Stimulated activated CD8-positive, alpha-beta memory T cell treated with anti-CD3 and anti-CD28 coated beads, Interleukin-2, amount 100 ng/mL, for 48 hours (primary cell): ENCODE measurements at places on chromosomes 5 and 9.

GRCh38 chr9:27566118-27566517, 7.2 kb downstream of the C9orf72 start:
- no peak for DNase-seq

GRCh38 chr9:7813030-7813429, 13.5 kb upstream of the DMAC1 start:
- no peak for DNase-seq

DNA sequence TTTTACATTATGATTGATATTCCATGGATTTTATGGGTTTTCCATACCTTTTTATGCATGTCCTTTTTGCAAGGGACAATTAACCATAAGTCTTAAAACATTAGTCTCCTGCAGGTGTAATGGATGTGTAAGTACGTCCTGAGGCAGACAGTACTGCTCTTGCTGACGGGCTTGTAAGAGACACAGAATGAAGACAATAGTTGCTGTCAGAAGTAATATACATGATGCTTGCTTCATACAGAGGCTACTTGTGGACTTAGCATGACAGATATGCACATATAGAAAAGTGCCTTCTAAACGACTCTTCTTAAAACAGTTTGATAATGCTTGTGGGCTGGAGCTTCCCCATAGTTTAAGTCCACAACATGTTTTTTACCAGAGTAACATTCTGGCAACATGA, 182.7 kb downstream of the SPATA31D1 start:
- no peak for DNase-seq

DNA sequence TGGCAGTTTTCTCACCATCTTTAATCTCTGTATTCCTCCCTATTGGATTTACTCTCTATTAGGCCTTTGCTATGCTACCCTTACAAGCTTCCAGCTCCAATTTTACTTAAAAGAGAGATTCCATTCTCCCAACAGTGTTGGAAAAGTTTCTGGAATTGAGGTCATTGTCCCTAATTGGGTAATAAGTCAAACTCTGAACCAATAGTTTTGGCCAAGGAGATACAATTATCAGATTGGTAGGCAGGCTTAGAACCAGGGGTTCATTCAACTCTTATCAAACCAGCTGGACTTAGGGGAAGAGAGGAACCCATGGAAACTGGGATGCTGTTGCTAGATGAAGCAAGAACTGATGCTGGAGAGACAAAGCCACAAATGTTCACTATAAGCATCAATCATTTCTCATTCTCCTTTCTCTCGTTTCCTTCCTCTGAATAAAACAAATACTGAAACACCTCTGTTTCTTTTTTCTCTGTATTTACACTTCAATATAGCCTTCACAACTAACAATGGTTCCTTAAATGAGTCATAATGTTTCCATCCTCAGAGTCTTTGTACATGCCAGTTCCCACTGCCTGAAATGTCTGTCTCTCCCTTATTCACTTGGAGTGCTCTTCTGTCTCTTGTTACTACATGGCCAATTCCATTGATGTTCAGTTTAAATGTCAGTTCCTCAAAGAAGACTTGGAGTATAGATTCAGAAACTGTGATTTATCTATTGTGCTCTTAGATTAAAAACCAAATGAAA, 587.3 kb downstream of the GABRG2 start:
- DNase-seq, result no peak

DNA sequence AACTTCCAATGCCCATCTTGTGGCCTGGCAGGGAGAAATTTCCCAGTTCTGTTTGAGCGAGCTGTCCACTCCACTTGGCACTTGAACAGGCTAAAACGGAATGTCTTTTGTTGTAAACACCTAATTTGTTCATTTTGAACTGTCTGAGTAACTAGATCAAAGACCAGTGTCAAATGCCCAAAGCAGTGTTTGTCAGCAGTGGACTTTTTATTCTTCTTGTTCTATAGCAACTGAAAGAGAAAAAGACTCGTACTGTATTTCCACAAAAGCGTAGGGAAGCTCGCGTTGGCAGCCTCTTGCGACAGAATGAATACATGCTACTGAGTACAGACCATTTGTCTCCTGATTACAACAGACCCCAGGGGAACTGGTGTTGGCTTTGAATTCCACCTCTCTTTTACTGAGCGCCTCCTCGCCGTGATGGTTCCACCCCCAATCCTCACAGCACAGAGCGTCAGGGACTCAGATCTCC, 601.8 kb upstream of the ZNF608 start:
- DNase-seq, result no peak

DNA sequence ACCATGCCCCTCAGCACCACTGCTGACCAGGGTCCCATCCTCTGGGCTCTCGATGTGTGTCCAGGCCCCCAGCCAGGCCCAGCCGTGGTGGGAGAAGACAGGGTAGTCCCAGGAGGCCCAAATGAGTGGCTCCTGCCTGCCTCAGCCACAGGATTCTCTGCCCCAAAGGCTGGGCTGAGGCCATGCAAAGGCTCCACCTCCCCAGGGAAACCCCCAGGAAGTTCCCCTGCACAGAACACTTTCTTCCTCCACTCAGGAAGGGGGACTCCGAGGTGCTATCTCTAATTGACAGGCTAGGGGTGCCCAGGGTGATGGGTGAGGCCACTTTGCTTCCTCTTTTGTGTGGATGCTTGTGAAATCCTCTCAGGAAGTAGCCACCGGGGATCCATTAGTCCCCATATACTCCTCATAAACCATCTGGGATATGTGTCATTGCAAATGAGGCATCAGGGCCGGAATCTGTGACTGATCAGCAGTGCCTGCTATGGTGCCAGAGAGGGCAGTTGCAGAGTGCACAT, 23.1 kb upstream of the TDRD7 start:
- DNase-seq, result no peak

DNA sequence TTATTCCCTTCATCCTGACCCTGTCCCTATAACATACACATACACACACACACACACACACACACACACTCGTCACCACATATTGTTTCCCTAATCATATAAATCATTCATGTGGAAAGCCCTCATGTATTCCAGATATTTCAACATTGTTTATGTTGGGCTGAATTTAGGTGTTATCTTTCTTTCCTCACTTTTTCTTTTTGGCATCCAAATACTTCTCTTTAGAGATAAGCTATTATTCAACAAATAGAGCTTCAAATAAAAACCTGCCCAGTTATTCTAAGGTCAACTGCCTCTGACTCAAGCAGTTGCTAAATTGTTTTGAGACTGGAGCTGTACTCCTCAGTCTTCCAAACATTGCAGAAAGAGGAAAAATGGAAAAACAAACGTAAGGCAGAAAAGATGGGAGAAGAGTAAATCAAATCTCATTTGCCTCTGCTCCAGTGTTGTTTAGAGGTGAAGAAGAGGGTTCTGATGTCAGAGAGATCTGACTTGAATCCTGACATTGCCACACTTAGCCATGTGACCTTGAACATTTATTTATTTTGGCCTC, 215.7 kb downstream of the GAS1 start:
- no peak for DNase-seq

- DNase-seq, result no peak
These were observed 38.1 kb downstream of the SEMA6A start for GRCh38 chr5:116536316-116537083.

- no peak for DNase-seq
These were observed 25.0 kb downstream of the LMNB1 start for GRCh38 chr5:126801992-126802294.

DNA sequence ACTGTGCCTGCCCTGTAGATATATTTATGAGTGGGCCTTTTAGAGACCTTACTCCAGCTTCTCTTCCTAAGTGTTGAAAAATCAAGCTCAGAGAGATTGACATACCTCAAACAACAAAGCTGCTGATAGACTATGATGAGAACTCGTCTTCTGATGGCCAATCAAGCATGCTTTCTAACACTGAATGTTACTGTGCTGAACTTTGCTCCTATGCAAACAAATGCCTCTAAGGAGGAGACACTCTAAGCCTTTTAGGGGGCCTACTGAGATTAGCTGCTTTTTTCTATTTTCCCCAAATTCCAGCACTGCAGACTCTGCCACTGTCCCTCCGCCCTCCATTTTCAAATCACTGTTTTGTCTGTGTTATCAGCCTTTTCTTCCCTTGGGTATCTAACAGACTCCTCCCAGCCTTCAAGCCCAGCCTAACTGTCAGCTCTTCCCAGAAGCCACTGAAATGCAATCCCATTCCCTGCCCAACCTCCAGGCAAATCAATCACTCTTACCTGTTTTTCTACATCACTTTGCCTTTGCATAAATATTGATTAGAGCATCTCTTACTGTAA, 39.5 kb downstream of the TXNDC8 start:
- no peak for DNase-seq

DNA sequence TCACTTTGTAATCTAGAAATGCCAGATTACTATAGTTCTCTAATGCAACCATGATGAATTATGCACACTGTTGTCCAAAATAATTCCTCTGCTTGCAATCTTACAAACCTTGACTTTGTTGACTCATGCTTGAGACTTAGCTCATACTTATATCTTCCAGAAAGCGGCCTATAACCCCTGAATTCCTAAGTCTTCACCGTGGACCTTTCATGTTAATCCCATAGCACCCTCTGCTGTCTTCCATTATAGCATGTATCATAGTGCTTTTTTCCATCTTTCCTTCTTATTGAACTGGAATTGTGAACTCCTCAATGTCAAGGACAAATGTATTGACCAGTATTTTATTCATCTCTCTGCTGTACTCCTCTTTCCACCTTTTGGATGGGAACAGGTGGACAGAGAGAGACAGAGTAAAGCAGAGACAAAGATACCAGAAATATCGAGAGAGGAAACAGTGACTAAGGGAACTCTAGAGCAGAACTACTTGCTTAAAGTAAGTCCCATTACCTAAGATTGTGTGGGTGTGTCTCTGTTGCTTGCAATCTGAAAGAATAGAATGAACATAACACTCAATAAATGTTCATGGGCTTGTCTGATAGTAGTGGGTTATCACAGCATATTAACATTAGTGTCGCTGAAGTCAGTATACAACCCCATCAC, 110.0 kb downstream of the LURAP1L start:
- DNase-seq, result no peak

GRCh38 chr9:28696960-28697359, 1123.7 kb upstream of the C9orf72 start:
- no peak for DNase-seq

- no peak for DNase-seq
These were observed 15.7 kb upstream of the SH3RF2 start for GRCh38 chr5:145920542-145921210.

GRCh38 chr9:130972957-130973685, 34.1 kb upstream of the FIBCD1 start:
- no peak for DNase-seq

DNA sequence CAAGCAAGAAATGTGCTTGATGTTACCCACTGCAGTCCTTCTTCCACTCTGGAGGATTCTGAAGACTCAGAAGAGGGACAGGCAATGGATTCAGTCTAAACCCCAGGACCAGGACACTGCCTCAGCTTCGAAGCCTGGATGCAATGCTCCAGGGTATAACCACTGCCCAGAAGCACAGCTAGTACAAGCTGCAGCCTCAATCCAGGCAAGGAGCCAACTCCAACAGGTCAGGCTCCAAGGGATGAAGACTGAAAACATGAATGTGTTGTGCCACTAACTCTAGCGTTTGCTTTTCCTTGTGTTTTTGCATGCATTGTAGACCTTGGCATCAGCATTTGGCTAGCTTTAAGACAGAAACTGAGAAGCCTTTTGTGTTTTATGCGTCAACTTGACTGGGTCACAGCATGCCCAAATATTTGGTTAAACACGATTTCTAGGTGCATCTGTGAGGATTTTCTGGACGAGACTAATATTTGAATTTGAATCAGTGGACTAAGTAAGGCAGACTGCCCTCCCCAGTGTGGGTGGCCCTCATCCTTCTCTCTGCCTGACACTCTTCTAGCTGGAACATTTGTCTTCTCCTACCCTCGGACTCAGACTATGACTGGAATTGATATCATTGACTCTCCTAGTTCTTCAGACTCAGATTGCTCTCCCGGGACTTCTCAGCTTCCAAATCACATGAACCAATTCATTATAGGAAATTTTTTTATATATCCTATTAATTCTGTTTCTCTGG, 20.5 kb upstream of the GPX3 start:
- no peak for DNase-seq
